ENCODE measurements at places on chromosomes 6 and 20. TPM values are rescaled to one million over a fixed set of nuclear protein-coding genes. Genes with fewer than 3 reads are reported as not detected.

DNA sequence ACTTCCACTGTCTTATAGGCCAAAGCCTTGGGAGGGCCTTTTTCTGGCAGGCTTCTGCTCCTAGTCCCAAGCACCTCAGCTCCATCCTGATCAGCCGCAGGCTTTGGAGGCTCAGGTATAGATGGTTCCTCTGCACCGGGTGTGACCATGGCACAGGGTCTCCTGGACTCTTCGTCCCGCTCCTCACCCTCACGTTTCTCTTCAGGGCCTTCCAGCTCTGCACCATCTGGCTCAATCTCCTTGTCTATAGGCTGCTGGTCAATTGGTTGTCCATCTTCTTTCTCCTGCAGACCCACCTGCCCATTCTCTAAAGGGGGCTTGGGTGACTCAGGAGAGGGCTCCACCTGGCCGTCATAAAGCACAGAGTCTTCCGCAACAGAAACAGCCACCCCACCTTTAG, 37.0 kb downstream of the BFSP1 start:
- peaks cover 10% of the 10 kb centered on the region for H3K4me1 ChIP-seq
- H3K27ac ChIP-seq, result no peak overlapping the region
- DNase-seq, result no peak
- H3K27me3 ChIP-seq, result no peaks in the 10 kb centered on the region
- no peak overlapping the region for H3K4me3 ChIP-seq

The WFDC10A gene
- total RNA-seq, result not detected

DNA sequence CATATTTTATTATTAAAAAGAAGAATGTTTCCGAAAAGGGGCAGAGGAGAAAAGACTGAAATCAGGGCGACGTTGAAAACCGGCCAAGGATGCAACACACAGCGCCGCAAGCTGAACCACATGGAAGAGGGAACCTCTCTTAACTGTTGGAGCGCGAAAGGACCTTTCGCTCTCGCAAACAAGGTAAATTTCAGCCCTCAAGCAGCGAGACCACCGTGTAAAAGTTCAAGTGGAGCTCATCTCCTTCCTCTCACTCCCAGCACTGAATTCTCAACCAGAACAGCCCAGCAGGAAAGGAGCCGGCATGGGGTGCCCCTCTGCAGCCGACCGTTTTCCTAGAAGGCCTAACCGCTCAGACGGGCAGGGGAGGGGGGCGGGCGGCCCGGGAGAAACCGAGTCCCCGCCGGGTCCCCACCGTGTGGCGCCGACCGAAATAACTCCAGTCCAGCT, 621 bp downstream of the GPR63 start:
- H3K4me3 ChIP-seq, result peak overlapping the region; percentile 75
- DNase-seq, result peak; percentile 22
- H3K27me3 ChIP-seq, result peaks cover 12% of the 10 kb centered on the region
- peaks cover 9% of the 10 kb centered on the region for H3K4me1 ChIP-seq
- no peak overlapping the region for H3K27ac ChIP-seq

DNA sequence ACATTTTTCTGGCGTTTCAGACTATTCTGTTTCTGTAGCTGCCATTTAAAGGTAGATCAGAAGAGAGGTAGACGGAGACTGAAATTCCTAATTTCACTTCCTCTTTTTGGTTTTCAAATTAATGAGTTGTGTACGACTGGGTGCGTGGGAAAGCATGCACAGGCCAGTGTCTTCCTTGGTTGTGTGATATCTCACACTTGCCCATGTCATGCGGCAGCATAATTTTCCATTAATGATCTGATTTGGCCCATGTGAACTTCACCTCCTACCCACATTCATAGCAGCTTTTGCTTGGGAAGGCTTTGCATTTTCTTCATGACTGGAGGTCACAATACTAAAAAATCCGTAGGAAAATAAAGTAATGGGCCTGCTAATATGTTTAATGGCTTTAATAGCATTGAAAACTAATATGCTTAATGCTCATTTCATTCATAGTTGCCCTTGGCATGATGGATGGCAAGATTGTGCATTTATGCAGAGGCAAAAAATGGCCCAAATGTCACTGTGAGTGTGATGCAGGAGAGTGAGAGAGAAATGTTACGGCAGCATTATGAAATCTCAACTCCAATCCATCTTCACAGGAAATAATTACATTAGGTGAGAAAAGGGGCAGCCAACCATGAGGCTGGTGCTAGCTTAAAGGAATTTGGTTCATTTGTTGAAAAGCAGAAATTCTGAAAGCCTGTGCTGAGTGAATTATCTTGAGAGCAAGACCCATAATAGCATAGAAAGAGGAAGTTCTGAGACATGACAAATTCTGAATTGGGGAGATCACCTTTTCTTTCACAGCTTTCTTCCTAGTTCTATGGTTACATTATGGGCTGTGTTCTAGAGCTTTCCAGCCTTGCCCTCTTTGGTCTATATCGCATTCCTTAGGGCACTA, 69.0 kb upstream of the UST start:
- no peaks in the 10 kb centered on the region for H3K27me3 ChIP-seq
- H3K4me1 ChIP-seq, result no peaks in the 10 kb centered on the region
- DNase-seq, result peak; percentile 34
- H3K27ac ChIP-seq, result no peak overlapping the region
- H3K4me3 ChIP-seq, result no peak overlapping the region
- no peaks in the 10 kb centered on the region for H3K36me3 ChIP-seq

DNA sequence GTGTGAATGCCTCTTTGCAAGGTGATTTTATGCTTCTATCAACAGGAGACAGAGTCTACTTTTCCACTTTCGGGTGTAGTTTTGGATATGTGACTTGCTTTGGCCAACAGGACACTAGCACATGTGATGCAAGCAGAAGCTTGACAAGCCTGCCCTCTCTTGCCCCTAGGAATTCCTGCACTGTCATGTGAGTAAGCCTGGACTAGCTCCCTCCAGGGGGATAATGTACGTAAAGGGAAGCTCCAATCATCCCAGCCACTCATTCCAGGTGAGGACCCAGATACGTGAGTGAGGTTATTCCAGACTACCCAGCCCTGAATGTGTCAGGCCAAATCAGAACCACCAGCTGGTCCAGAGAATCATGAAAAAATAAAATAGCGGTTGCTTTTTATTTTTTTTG, 33.3 kb downstream of the BEND3 start:
- no peak overlapping the region for H3K27ac ChIP-seq
- no peak for DNase-seq
- H3K4me1 ChIP-seq, result peaks cover 2% of the 10 kb centered on the region
- H3K27me3 ChIP-seq, result no peaks in the 10 kb centered on the region
- no peaks in the 10 kb centered on the region for H3K36me3 ChIP-seq

DNA sequence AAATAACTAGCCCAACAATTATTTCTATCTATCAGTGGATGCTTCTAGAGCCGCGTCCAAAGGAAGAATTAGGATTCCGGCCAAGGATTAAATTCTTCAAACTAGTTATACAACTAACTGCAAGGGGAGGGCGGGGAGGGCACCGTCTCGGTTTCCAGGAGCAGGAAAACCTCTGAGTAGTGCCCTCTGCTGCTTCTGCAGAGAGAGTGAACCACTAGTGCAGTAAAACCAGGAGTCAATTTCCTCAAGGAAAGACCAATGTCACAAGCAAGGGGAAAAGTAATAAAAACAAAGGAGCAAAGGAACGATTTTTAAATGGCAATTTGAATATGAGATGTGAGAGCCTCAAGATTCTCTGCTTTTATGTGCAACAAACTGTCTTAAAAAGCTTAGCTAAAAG, 16.5 kb upstream of the UBE2J1 start:
- no peak overlapping the region for H3K27ac ChIP-seq
- peak; percentile 48 for DNase-seq
- peaks cover 7% of the 10 kb centered on the region for H3K4me1 ChIP-seq
- H3K27me3 ChIP-seq, result no peaks in the 10 kb centered on the region
- peaks cover 3% of the 10 kb centered on the region for H3K36me3 ChIP-seq
- no peak overlapping the region for H3K4me3 ChIP-seq

The TNFAIP3 gene
- total RNA-seq, result 6.6 TPM
